Fibroblast of lung (primary cell): ENCODE measurements at places on chromosomes 2 and 18. TPM values are rescaled to one million over a fixed set of nuclear protein-coding genes. Genes with fewer than 3 reads are reported as not detected.

DNA sequence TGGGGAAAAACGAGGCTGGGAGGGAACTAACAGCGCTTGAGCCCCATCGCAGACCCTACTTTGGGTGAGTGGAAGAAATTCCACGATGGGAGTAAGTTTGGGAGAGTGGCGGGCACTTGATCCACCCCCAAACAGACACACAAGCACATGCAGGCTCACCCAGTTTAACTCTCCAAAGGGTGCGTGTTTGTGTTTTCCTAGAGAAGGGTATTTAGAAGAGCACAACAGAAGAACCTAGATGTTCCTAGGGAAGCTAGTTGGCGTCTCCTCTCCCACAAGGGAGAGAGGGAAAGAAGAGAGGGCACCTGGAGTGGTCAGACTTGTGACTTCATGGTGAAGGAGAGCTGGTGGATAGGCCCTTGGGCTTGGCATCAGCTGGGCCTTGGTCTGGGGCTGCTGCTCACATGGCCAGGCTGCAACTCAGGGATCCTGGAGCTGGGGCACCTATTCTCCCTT lies 3.2 kb downstream of the GATA6 start:
- peaks cover 4% of the 10 kb centered on the region for H3K4me1 ChIP-seq
- H3K36me3 ChIP-seq, result peaks cover 2% of the 10 kb centered on the region
- H3K27me3 ChIP-seq, result peaks cover 9% of the 10 kb centered on the region

GRCh38 chr18:54883816-54884604 lies 55.7 kb downstream of the RAB27B start:
- no peaks in the 10 kb centered on the region for H3K36me3 ChIP-seq
- H3K27me3 ChIP-seq, result no peaks in the 10 kb centered on the region
- no peak overlapping the region for H3K27ac ChIP-seq
- H3K4me1 ChIP-seq, result no peaks in the 10 kb centered on the region
- DNase-seq, result peak; percentile 75
- no peak overlapping the region for H3K4me3 ChIP-seq

The AGXT gene
- total RNA-seq, result not detected in 2 replicates

- H3K27me3 ChIP-seq, result no peaks in the 10 kb centered on the region
- H3K36me3 ChIP-seq, result no peaks in the 10 kb centered on the region
- no peak overlapping the region for H3K4me3 ChIP-seq
- DNase-seq, result no peak
- no peaks in the 10 kb centered on the region for H3K4me1 ChIP-seq
Observed at GRCh38 chr2:150391779-150392178, 95.7 kb downstream of the RND3 start.

The BCL11A gene
- under 0.01 and 0.17 TPM in 2 replicates for total RNA-seq

GRCh38 chr2:183195397-183195796 lies 71.2 kb downstream of the NUP35 start:
- H3K4me1 ChIP-seq, result no peaks in the 10 kb centered on the region
- H3K27me3 ChIP-seq, result no peaks in the 10 kb centered on the region
- no peak overlapping the region for H3K4me3 ChIP-seq

The AP1S3 gene
- total RNA-seq, result 3.3 TPM in 2 replicates

The ALPI gene
- total RNA-seq, result not detected in 2 replicates

- H3K4me3 ChIP-seq, result peak overlapping the region; percentile 42
- H3K27ac ChIP-seq, result no peak overlapping the region
- peaks cover 3% of the 10 kb centered on the region for H3K27me3 ChIP-seq
- no peak for DNase-seq
- no peaks in the 10 kb centered on the region for H3K36me3 ChIP-seq
Observed at GRCh38 chr2:224039770-224040440, 819 bp upstream of the SERPINE2 start.

DNA sequence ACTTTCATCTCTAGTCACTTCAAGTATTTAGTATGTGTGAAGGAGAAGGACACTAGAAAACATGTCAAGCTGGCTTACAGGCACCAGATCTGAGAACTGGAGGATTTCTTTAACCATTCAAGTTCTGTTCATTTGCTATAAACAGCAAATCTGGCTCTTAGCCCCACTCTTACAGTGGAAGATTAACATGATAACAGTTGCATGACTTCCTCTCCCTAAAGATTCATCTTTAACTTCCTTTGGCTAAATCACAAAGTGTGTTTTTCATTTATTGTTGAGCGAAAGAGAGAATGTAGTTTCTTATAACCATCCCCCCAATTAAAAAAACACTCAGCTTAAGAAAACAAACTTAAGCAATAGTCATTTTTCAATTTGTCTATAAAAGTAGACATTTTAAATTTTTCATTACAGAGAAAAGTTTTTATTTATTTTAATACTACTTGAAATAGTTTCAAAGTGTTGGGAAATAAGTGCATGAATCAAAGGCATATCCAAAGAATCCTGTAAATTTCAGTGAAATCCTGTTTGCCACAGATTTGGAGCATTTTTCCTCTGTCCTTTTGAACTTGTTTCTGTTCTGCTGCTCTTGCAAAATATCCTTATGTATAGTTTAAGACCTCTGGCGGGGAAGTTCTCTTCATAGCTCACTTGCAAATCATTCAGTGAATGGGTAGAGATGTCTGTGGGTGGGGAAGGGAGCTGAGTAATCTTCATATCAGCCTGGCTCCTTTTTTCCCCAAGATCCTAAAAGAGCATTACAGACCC lies 241.0 kb upstream of the RBBP8 start:
- peaks cover 3% of the 10 kb centered on the region for H3K4me1 ChIP-seq
- peak; percentile 98 for DNase-seq
- no peaks in the 10 kb centered on the region for H3K27me3 ChIP-seq
- H3K4me3 ChIP-seq, result no peak overlapping the region
- H3K36me3 ChIP-seq, result no peaks in the 10 kb centered on the region

The MBD5 gene
- 12.8 and 26.1 TPM in 2 replicates for total RNA-seq

- peak; percentile 82 for DNase-seq
- H3K27ac ChIP-seq, result peak overlapping the region; percentile 96
- no peaks in the 10 kb centered on the region for H3K27me3 ChIP-seq
- no peaks in the 10 kb centered on the region for H3K36me3 ChIP-seq
Observed at GRCh38 chr2:74199275-74199701, 873 bp downstream of the MTHFD2 start.

- no peak overlapping the region for H3K27ac ChIP-seq
- no peaks in the 10 kb centered on the region for H3K27me3 ChIP-seq
- no peaks in the 10 kb centered on the region for H3K4me1 ChIP-seq
- H3K4me3 ChIP-seq, result no peak overlapping the region
Observed at GRCh38 chr2:108067820-108068405, 81.6 kb downstream of the SLC5A7 start.

The ARHGEF4 gene
- 0.83 and 1.5 TPM in 2 replicates for total RNA-seq

GRCh38 chr2:139162456-139162855 lies 382.3 kb upstream of the NXPH2 start:
- no peaks in the 10 kb centered on the region for H3K27me3 ChIP-seq
- no peaks in the 10 kb centered on the region for H3K4me1 ChIP-seq
- no peak overlapping the region for H3K27ac ChIP-seq
- no peak overlapping the region for H3K4me3 ChIP-seq
- H3K36me3 ChIP-seq, result no peaks in the 10 kb centered on the region

DNA sequence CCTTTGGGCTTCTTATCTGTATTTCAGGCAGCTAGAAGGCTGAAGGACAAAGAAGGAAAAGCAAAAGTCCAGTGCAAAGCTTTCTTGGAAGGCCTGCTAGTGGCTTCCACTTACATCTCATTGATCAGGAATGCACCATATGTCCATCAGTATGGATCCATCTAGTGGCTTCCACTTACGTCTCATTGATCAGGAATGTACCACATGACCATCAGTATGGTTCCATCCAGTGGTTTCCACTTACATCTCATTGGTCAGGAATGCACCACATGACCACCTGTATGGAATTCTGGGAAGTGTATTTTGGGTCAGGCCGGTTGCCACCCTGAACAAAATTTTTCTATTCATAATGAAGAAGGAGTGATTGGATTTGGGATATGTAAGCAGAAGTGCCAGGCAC lies 70.6 kb downstream of the LYPD6 start:
- H3K4me1 ChIP-seq, result peaks cover 4% of the 10 kb centered on the region
- no peaks in the 10 kb centered on the region for H3K36me3 ChIP-seq
- peak; percentile 59 for DNase-seq

GRCh38 chr2:6186332-6187151 lies 494.4 kb downstream of the SOX11 start:
- H3K4me3 ChIP-seq, result no peak overlapping the region
- H3K36me3 ChIP-seq, result no peaks in the 10 kb centered on the region
- H3K4me1 ChIP-seq, result peaks cover 13% of the 10 kb centered on the region
- peak; percentile 92 for DNase-seq
- no peaks in the 10 kb centered on the region for H3K27me3 ChIP-seq

GRCh38 chr2:204298404-204298803 lies 246.9 kb upstream of the PARD3B start:
- H3K27me3 ChIP-seq, result no peaks in the 10 kb centered on the region
- no peak overlapping the region for H3K4me3 ChIP-seq
- no peak overlapping the region for H3K27ac ChIP-seq
- no peak for DNase-seq

GRCh38 chr2:70984576-70985282 lies 6.3 kb downstream of the ANKRD53 start:
- peak; percentile 42 for DNase-seq
- H3K4me1 ChIP-seq, result no peaks in the 10 kb centered on the region
- H3K27ac ChIP-seq, result no peak overlapping the region
- H3K27me3 ChIP-seq, result no peaks in the 10 kb centered on the region

The MYO7B gene
- total RNA-seq, result under 0.01 TPM in 1 of 2 replicates, not detected in the other

The SLC38A11 gene
- 0.26 and 0.50 TPM in 2 replicates for total RNA-seq

The CAVIN2 gene
- total RNA-seq, result 12.6 and 28.1 TPM in 2 replicates

GRCh38 chr2:127423478-127423843 lies 5.2 kb downstream of the PROC start:
- peak overlapping the region; percentile 25 for H3K4me3 ChIP-seq
- H3K27ac ChIP-seq, result no peak overlapping the region
- no peaks in the 10 kb centered on the region for H3K36me3 ChIP-seq
- no peak for DNase-seq
- peaks cover 26% of the 10 kb centered on the region for H3K27me3 ChIP-seq
- no peaks in the 10 kb centered on the region for H3K4me1 ChIP-seq

The HDAC4 gene
- total RNA-seq, result 12.1 and 19.8 TPM in 2 replicates

DNA sequence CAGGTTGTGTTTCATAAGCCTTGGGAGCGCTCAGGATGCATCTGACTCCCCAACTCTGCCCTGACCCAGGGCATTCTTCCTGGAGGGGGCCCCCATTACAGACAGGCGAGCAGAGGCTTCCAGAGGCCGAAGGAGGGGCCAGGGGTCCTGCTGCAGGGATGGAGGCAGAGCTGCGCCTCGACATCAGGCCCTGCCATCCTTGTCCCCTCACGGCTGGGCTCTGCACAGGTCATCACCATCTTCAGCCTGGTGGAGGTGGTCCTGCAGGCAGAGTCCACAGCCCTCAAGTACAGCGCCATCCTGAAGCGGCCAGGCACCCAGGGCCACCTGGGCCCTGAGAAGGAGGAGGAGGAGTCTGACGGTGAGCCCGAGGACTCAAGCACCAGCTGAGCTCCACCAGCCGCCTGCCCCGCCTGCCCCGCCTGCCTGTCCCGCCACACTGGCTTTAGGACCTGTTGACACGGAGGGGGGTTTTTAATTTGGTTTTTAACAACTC lies 42.3 kb upstream of the ALPP start:
- no peak for DNase-seq
- no peak overlapping the region for H3K27ac ChIP-seq
- H3K27me3 ChIP-seq, result no peaks in the 10 kb centered on the region
- H3K36me3 ChIP-seq, result no peaks in the 10 kb centered on the region
- no peaks in the 10 kb centered on the region for H3K4me1 ChIP-seq
- H3K4me3 ChIP-seq, result no peak overlapping the region

DNA sequence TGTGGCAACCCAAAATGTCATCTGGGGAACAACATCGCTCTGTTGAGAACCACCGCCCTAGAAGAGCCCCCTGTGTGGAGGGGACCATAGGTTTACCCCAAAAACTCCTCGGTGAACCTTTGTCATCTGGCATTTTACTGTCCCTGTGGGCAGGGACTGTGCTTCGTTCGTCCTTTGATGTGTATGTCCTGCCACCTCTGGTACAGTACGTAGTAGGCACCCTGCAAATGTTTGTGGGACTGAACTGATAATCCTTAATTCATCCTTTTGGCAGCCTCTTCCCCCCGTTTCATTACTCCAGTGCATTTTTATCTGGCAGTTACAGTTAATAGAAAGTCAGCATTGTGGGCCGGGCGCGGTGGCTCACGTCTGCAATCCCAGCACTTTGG lies 728 bp downstream of the NAPG start:
- peak overlapping the region; percentile 82 for H3K4me3 ChIP-seq
- peaks cover 10% of the 10 kb centered on the region for H3K4me1 ChIP-seq
- H3K27ac ChIP-seq, result peak overlapping the region; percentile 91
- DNase-seq, result peak; percentile 8
- no peaks in the 10 kb centered on the region for H3K36me3 ChIP-seq
- H3K27me3 ChIP-seq, result no peaks in the 10 kb centered on the region
